ENCODE measurements at places on chromosomes 1 and 21.

GRCh38 chr1:19339214-19339861 lies 27.2 kb downstream of the SLC66A1 start:
- DNase-seq, result no peak

GRCh38 chr1:14094611-14095400 lies 394.8 kb downstream of the PRDM2 start:
- DNase-seq, result peak; percentile 20

- DNase-seq, result no peak
Measured at GRCh38 chr1:207282058-207282457, 39.4 kb upstream of the CD55 start.

DNA sequence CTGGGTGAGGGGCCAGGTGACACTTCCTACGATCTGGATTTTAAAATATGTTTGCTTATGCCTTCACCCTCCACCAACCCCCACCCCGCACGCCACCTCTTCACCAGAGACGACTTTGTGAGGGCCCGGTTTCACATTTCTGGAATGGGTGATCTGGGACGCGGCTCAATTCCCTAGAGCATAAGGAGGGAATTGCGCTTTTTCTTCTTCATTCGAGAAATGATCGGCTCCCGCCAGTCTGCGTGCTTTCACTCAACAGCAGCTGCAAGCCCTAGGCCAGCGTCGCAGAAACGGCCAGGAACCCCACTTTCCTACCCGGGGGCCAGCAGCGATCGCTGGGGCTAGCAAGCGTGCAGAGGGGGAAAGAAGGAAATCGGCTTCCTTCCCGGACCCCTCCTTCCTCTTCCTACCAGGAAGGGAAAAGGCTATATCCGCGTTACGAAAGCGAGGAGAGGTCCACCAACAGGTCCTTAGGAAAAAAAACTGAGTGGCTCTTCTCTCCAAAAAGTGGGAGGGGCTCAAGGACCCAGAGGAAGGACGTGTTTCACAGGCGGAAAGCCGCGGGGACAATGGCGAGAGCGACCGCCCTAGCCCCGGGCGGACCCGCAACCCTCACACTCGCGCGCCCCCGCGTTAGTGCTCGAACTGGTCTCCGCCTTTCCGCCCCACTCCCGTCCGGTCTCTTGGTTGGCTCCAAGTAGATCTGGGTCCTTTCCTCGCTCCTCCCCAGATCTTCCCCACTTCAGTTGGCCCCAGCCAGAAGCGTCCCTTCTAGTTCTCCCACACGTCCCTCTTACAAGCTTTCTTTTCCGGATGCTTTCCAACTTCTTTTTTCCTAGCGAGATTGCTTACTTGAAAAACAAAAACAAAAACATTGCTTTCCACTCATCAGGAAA lies 1.1 kb upstream of the ADAMTS1 start:
- no peak for DNase-seq

- DNase-seq, result no peak
Measured at GRCh38 chr21:33289199-33289819, 23.1 kb downstream of the IL10RB start.

Data from NCI-H345 (cell line).